ENCODE measurements at places on chromosomes 2 and 18. TPM values are rescaled to one million over a fixed set of nuclear protein-coding genes. Genes with fewer than 3 reads are reported as not detected.

The ACYP2 gene
- total RNA-seq: 14.3 TPM

The LIPG gene
- 12.4 TPM for total RNA-seq

The ASNSD1 gene
- 71.1 TPM for total RNA-seq

The RGPD4 gene
- total RNA-seq: not detected

The CD8B2 gene
- not detected for total RNA-seq

The VAMP5 gene
- 32.8 TPM for total RNA-seq

The DSC2 gene
- total RNA-seq: not detected

The FEV gene
- total RNA-seq: not detected

The C2orf66 gene
- not detected for total RNA-seq

The SMYD1 gene
- total RNA-seq: not detected

The TSPYL6 gene
- not detected for total RNA-seq

The C1GALT1C1L gene
- total RNA-seq: 0.57 TPM

The FZD7 gene
- total RNA-seq: 68.4 TPM

The CD302 gene
- total RNA-seq: 6.1 TPM

The EHD3 gene
- total RNA-seq: 15.0 TPM

The TBR1 gene
- not detected for total RNA-seq

The ALLC gene
- total RNA-seq: not detected

The TMEM247 gene
- not detected for total RNA-seq

The FARP2 gene
- 44.0 TPM for total RNA-seq

The PPIL3 gene
- total RNA-seq: 63.9 TPM

The SCLY gene
- 11.1 TPM for total RNA-seq

The SLC16A14 gene
- 4.1 TPM for total RNA-seq

The SERPINB10 gene
- total RNA-seq: not detected

The MERTK gene
- 0.14 TPM for total RNA-seq

The RAD51AP2 gene
- total RNA-seq: not detected

The PFN4 gene
- 0.28 TPM for total RNA-seq

The IMPACT gene
- total RNA-seq: 29.0 TPM

The NIF3L1 gene
- total RNA-seq: 19.1 TPM
